ENCODE measurements at places on chromosomes 7 and 10. TPM values are rescaled to one million over a fixed set of nuclear protein-coding genes. Genes with fewer than 3 reads are reported as not detected.

- no peak for DNase-seq
Observed at GRCh38 chr7:23347033-23347681, 48.0 kb downstream of the MALSU1 start.

GRCh38 chr10:28849821-28850220 lies 172.5 kb downstream of the BAMBI start:
- no peak for DNase-seq

- DNase-seq: no peak
Observed at GRCh38 chr10:107098326-107098725, 66.2 kb downstream of the SORCS1 start.

Gene NPC1L1
- total RNA-seq: not detected

- no peak for DNase-seq
Observed at GRCh38 chr10:49394933-49395740, 752 bp downstream of the DRGX start.

All from left ventricle myocardium superior (tissue), 1 donor.